ENCODE measurements at places on chromosomes 7 and 10. TPM values are rescaled to one million over a fixed set of nuclear protein-coding genes. Genes with fewer than 3 reads are reported as not detected.

Gene CCDC3
- 21.3 TPM for total RNA-seq

Gene CDC14C
- not detected for total RNA-seq

Gene HOXA5
- 0.79 TPM for total RNA-seq

Gene OR2A12
- total RNA-seq, result not detected

Gene SLC39A12
- not detected for total RNA-seq

Gene ADRB1
- 1.4 TPM for total RNA-seq

Gene GIMAP4
- not detected for total RNA-seq

Gene ZDHHC16
- total RNA-seq, result 50.1 TPM

Gene WEE2
- total RNA-seq, result not detected

GRCh38 chr7:118368958-118369357 is 144.5 kb downstream of the ANKRD7 start:
- no peak for DNase-seq

GRCh38 chr7:57220746-57221145 is 88.5 kb upstream of the ZNF479 start:
- no peak for DNase-seq

DNA sequence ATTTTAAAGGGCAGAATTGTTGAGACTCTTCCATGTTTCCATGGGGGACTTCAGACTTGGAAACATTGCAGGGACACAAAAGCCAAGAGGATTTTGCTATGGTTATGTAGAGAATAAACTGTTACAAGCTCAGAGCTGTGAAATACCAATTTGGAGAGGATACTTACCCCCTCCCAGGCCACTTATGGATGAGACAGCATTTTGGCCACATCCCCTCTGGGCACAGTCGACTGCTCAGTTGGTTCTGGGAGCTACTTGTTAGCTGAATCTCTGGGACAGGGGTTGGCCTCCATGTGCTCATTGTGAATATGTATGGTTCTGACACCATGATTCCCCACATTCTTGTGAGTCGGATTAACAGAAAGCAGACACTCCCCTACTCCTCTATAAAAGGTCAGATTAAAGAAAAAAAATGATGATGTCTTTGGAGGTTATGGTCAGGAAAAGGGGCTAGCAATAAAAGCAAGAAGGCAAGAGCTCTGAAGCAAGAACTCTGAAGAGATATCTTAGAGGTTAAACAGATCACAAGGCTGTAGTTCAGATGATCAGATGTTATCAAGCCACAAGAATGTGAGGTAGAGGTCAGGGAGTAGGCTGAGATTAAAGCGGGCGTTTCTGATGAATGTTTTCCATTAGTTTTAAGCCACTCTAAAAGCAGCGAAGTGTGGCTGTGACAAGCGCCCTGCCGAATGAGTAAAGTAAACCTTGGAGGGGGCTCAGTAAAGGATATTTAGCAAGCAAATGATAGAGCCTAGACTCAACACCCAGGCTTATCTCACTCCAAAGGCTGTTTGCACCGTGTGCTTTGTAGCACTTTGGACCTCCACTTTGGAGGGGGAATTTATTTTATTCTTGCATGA is 17.2 kb downstream of the STAMBPL1 start:
- DNase-seq, result no peak

DNA sequence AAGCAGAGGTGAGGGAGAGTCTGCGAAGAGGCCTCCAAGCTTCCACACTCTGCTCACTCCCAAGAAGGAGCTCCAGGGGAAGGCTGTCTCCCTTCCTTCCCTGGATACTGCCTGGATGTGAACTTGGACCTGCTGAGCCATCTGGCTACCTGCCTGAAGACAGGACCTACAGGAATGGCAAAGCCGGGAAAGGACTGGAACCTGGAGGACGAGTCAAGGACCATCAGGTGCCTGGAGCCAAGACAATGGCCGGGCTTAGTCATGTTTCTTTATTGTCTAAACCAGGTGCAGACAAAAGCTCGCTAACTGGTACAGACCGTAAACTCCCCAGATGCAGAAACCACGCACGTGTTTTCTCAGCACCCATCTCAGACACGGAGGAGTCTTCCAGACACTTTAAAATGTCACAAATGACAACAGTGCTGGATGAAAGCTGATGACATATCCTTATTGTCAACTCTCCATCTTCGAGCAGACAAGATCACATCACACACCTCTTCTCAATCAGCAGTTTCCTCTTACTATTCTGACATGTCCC is 12.1 kb downstream of the ASB13 start:
- DNase-seq, result no peak

DNA sequence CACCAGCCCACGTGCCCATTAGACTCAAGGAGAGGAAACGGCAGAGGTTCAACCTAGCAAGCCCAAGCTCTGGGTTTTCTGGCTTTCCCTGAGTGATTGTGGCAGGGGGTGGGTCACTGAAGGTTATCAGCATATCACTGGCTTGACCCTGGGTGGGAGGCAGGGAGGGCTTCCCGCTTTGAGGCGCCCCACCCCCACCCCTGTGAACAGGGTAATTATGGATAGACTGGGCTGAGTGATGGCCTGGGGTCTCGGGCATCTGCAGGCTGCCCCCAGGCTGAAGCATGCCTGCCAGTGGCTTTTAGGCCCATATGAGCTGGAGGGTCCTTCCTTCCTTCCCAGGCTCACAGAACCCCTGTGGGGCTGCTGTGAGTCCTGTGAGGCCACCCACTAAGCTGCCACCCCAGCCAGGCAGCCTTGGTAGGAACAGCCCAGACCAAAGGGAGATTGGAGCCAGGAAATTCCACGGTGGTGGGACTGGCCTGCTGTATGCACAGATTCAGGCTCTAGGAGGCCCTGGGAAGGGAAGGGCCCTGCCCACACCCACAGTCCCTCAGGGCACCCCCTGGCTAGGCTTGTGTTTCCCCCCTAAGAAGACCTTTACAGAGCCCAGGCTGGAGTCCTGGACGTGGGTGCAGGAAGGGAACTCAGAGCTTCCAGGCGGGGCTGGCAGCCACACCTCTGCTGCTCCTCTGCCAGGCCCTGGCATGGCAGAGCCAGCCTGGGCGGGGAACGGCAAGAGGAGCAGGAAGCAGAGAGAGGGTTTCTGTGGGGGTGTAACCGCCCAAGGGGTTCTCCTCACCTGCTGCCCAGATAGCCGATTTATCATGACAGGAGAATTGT is 33.1 kb downstream of the GPRIN2 start:
- peak; percentile 100 for DNase-seq

- no peak for DNase-seq
These were observed 414.6 kb upstream of the FOXK1 start for GRCh38 chr7:4267341-4268039.

- DNase-seq, result no peak
These were observed 209.2 kb downstream of the SNX10 start for GRCh38 chr7:26500749-26501352.

GRCh38 chr7:140033036-140033435 is 29.7 kb downstream of the PARP12 start:
- no peak for DNase-seq

DNA sequence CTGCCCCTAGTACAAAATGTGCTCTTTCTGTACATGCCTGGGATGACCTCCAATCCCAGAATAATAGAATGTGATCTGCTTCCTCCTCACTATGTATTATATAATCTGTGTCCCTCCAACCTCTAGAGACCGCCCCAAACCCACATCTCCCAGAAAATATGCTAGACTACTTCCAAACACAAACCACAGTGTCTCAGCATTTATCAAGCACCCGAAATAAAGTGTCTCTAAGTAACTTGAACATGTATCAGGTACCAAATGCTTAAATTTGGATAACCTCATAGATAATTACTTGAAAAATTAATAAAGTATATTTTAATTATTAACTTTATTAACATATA is 16.1 kb downstream of the LYZL1 start:
- no peak for DNase-seq

DNA sequence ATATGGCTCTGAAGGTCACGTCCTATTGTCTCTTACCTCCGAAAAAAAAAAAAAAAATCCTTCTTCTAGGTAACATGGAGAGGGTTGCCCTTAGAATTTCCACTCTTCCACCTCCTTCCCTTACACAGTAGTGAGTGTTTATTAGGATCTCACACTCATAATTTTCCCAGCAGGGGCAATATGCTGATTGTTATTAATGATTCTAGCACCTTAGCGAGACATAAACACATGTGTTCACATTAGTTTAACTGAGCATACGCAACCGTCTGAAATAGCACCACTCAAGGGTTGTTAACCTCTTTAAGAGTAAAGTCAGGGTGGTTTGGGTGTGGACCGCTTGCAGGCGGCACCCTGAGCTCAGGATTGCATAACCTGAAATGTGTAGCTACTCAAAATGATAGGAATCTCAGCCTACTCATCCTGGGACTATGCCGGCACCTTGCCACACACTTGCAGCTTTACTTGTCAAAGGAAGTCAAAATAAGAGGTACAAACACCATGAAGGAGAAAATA is 52.2 kb downstream of the CPEB3 start:
- DNase-seq, result no peak

GRCh38 chr7:121211253-121211652 is 117.5 kb upstream of the WNT16 start:
- DNase-seq, result no peak

DNA sequence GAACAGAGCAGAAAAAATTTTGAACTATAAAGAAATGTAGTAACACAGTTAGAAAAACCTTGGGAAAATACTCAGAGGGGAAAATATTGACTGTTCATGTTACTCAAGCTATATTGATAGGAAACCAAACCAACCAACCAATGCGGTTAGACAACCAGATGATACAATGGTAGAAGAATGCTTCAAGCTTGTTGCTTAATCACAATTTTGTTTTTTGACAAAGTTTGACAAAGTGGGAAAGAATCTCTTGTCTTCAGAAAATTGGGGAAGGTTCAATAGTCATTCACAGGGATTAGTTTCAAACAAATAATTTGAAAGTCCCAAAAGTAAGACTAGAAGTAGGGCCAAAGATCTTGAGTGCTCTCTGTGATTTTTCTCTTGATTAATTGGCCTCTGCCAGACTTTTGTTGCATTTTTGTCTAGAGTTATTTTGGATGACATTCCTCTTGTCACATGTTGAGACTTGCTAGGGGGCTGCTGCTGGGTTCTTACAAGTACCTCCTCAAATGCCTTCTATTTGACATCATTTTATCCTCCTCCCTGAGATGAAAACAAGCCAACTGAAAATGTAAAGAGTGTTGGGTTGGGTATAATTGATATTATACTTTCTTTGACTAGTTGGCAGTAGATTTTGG is 233.1 kb upstream of the PHYHIPL start:
- DNase-seq, result no peak

GRCh38 chr10:19325581-19325980 is 277.0 kb downstream of the MALRD1 start:
- DNase-seq, result no peak

All from SJSA1 (cell line).